ENCODE measurements at places on chromosomes 16 and 17.

GRCh38 chr17:81365148-81365600 is 30.1 kb upstream of the BAHCC1 start:
- peak; percentile 62 for DNase-seq

- DNase-seq = no peak
Measured at GRCh38 chr16:14106457-14106856, 35.3 kb downstream of the MRTFB start.

- no peak for DNase-seq
Measured at GRCh38 chr17:44915862-44916780, 821 bp upstream of the GFAP start.

DNA sequence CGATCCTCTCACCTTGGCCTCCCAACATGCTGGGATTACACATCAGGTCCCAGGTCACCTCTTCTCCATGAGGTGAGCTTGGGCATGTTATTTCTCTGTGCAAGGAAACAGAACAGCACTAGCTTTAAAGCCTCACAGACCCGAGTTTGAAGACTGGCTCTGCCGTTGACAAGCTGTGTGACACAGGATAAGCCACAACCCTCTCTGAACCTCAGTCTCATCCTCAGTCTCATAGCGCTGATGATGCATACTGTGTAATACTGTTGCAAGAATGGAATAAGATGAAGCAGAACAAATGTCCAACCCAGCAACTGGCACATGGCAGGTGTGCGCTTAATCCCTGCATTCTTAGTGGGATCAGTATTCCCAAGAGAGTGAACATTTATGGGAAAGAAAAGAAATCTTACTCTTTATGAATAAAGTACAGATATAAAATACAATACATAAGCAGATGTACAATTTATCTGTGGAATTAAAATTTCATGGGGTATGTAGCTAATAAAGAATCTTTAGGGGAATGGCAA is 43.5 kb downstream of the ABAT start:
- DNase-seq = no peak

DNA sequence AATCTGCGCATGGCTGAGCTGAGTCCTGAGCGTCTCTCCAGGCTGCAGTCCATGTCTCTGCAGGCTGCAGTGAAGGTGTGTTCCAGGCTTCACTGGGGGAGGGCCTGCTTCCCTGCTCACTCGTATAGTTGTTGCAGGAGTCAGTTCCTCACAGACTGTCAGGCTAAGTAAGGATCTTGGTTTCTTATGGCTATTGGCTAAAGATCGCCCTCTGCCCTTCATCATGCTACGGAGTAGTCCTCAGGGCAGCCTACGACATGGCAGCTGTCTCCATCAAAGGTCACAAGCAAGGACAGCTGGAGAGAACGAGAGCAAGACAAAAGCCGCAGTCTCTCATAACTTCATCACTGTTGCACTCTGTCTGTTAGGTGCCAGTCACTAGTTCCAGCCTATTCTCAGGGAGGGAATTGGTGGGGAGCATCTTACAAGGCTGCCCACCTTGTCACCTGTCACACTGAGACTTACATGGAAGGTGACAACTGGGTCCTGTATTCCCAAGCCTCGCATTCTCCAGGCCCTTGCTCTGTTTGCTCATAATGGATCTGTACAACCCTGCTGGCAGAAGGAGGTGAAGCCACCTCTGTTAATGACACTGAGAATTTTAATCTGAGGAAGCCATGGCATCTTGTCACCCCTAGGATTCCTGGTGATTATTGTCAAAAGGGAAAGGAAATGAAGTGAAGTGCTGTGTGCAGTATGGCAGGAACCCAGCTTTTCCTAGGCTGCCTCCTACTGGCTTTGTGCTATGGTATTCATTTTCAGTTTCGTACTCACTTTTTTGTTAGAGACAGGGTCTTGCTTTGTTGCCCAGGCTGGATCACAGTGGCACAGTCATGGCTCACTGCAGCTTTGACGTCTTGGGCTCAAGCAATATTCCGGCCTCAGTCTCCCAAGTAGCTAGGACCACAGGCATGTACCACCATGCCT is 43.4 kb downstream of the MFSD11 start:
- DNase-seq = no peak

GRCh38 chr16:78444-79150 is 572 bp downstream of the MPG start:
- DNase-seq = no peak

DNA sequence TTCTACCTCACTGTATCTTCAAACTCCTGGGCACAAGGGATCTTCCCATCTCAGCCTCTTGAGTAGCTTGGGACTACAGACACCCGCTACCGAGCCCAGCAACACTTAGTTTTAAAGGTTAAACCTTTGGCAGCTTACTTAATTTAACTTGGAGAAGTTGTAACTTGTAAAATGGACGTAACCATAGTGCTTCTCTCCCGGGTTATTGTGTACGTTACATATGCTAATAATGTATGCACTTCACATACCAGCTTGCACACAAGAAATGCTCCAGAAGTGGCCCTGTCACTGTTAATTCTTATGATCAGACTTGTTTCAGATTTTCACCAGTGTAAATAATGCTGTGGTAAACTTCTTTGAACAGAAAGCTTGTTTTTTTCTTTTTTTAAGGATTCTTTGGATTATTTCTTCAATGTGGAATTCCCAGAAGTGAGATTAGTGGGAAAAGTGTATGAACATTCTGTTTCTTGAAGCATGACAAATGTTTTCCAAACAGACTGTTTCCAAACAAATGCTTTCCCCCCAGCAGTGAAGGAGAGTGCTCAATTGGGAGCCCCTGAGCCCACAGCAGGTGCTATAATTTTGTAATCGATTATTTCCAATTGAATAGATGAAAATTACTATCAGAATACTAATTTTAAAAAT is 61.5 kb downstream of the EPN2 start:
- DNase-seq = no peak

GRCh38 chr16:8946544-8946943 is 17.2 kb downstream of the USP7 start:
- DNase-seq = no peak

DNA sequence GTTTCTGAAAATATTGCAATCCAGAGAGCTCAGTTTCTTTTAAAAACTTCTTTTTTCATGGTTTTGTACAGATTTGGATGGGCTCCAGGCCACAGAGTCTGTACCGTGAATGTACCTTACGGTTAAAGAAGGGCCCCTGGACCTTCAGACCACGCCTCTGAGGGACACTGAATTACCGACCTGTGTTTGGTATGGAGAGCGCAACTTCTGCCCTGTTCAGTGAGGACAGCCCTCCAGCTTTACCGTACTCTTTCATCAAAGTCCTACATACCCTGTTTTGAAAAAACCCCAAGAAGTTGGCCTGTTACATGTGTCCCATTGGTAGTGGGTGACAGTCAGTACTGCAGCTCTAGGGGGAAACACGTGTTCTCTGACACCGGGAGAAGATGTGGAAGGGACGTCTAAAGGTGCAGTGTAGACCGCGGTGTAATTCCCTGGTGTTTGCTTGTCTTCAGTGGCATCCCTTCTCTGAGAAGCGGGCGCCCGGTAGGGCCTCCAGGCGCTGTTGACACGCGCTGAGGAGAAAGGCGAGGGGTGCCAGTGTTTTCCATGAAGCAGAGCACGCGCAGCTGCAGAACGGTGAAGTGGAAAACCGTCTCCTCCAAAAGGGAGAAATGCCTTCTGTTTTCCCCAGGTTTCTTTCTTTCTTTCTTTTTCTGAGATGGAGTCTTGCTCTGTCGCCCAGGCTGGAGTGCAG is 6.2 kb downstream of the PGS1 start:
- DNase-seq = no peak

GRCh38 chr16:85090873-85091521 is 21.3 kb downstream of the CIBAR2 start:
- DNase-seq = no peak

- peak; percentile 44 for DNase-seq
Measured at GRCh38 chr16:29146266-29146665, 161.4 kb downstream of the LAT start.

DNA sequence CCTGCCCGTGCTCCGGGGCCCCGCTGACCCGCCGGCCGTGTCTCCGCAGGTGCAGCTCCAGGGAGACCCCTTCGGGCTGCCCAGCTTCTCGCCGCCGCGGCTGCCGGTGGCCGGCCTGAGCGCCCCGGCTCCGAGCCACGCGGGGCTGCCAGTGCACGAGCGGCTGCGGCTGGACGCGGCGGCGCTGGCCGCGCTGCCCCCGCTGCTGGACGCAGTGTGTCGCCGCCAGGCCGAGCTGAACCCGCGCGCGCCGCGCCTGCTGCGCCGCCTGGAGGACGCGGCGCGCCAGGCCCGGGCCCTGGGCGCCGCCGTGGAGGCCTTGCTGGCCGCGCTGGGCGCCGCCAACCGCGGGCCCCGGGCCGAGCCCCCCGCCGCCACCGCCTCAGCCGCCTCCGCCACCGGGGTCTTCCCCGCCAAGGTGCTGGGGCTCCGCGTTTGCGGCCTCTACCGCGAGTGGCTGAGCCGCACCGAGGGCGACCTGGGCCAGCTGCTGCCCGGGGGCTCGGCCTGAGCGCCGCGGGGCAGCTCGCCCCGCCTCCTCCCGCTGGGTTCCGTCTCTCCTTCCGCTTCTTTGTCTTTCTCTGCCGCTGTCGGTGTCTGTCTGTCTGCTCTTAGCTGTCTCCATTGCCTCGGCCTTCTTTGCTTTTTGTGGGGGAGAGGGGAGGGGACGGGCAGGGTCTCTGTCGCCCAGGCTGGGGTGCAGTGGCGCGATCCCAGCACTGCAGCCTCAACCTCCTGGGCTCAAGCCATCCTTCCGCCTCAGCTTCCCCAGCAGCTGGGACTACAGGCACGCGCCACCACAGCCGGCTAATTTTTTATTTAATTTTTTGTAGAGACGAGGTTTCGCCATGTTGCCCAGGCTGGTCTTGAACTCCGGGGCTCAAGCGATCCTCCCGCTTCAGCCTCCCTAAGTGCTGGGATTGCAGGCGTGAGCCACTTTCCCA is 5.9 kb downstream of the CTF1 start:
- DNase-seq = no peak

DNA sequence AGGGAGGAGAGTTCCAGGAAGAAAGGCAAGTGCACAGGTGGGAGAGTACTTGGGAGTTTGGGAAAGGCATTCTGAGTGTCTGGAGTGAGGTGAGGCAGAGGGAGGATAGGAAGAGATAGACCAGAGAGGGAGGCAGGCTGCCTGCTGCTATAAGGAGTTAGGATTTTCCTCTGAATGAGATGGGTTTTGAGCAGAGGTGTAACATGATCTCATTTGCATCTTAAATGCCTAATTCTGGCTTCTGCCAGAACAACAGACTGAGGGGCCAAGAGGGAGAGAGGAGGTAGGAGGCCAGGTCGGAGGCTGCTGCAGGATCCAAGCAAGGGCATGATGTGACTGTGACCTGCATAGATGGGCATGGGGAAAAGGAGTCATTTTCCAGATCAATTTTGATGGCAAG is 31.5 kb upstream of the IRX6 start:
- no peak for DNase-seq

DNA sequence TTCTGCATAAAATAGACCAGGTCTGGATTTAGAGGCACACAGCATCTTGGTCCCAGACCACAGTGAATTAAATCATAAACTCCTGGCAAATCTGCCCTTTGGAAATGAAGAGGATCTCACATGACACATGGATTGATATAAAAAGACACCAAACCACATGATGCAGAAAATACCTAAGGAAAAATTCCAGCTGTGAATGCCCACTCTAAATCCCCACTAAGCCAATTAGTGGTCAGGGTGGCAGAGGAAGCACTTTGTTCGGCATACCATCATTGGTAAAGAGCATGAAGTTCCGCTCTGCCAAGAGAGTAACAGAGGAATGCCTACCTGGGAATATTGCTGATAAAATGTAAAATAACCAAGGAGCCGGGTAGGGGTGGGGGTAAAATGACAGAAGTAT is 32.4 kb upstream of the NOL11 start:
- DNase-seq = no peak

- no peak for DNase-seq
Measured at GRCh38 chr16:7644176-7644575, 311.5 kb downstream of the RBFOX1 start.

DNA sequence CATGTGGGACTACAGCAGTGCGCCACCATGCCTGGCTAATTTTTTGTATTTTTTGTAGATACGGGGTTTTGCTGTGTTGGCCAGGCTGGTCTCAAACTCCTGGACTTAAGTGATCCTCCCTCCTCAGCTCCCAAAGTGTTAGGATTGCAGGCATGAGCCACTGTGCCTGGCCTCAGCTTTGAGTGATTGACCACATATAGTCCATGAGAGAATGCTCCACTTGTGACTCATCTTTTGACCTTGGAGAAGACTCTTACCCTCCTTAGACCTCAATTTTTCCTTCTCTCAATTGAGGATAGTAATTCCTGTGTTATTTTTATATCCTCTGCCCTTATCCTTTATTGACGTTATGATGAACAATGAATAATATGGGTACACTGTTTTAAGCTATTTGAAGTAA is 30.9 kb upstream of the DUSP14 start:
- no peak for DNase-seq

- no peak for DNase-seq
Measured at GRCh38 chr17:69056179-69056823, 4.4 kb downstream of the ABCA9 start.

DNA sequence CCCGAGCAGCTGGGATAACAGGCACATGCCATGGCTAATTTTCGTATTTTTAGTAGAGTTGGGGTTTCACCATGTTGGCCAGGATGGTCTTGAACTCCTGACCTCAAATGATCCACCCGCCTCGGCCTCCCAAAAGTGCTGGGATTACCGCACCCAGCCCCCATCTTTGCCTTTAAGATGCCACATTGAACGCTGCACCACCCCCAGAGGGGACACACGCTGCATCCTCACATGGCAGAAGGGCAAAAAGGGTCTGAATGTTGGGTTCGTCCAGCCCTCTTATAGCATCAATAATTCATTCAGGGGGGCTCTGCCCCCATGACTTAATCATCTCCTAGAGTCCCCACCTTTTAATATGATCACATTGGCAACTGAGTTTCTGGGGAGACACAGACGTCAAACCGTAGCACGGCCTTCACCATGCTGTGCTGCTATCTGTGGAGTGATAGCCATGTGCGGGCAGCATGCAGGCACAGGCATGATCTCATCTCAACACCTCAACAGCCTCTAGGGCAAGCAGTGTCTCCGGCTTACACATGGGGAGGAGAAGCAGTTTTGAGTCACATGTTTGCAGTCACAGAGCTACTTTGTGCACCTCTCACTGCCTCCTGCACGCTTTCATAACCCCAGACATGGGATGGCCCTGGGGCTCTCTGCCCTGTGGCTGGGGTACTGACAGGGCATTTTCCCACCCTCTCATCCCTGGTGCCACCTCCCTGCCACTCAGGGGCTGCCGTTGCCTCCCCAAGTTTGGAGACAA is 30.0 kb downstream of the IL21R start:
- no peak for DNase-seq

DNA sequence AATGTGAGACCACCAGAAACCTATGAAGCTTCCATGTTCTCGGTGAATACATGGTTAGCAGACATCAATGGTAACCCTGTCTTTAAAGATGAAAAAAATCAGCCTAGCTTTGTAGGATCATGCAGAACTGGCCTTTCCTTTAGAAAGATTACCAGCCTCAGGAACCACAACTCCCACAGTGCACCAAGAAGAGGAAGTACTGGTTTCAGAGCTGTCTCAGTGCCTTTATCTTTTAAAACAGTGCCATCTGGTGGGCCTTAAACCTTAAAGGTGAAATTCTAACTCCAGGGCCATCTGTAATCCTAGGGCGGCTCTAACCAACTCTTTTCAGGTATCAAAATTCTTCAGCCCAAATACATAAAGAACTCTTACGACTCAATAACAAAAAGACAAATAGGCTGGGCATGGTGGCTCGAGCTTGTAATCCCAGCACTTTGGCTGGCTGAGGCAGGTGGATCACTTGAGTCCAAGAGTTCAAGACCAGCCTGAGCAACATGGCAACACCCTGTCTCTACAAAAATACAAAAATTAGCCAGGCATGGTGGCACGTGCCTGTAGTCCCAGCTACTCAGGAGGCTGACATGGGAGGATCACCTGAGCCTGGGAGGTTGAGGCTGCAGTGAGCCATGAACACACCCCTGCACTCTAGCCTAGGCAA is 5.4 kb downstream of the ATPAF2 start:
- peak; percentile 36 for DNase-seq

Data from breast epithelium (tissue), 4 donors.